Left cardiac atrium (tissue), 4 donors: ENCODE measurements at places on chromosomes 1 and 21.

DNA sequence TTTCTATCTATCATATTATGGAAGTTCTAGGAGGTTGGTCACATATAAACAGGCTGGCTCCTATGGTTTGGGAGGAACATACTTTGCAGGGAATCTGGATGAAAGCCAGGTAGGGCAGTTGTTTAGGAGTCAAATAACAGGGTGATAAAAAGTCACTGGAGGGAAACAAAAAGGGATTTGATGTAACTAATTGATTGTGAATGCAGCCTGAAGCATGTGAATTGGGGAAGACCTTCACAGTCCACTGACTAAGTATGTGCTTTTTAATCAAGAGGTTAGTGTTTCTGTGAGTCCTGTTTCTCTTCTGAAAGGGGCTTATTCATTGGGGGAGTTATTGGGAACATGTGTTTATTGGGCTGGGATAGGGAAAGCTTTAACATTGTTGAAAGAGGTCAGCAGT lies 41.3 kb downstream of the HMCN1 start:
- DNase-seq = no peak

DNA sequence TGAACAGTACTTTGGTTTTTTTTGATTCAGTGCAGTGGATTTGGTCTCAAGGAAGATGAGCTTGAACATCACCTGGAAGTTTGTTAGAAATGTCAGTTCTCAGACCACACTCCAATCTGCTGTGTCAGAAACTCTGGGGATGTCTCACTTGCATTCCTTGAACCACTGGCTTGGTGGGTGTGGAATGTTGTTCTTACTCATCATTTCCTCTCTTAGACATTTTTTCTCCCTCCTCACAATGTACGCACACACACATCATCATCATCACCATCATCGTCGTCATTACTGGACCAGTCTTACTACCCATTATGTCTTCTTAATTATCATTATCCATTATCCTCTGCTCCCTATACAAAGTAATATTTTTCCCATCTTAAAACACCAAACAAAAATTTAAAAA lies 91.9 kb upstream of the KCNK2 start:
- DNase-seq = no peak

- DNase-seq = peak; percentile 68
Observed at GRCh38 chr1:30757352-30758120, at the start of gene LAPTM5. Gene LAPTM5, minus strand, starts transcription at chr1:30757774. Its CDS starts 29 bp downstream, at chr1:30757745.

DNA sequence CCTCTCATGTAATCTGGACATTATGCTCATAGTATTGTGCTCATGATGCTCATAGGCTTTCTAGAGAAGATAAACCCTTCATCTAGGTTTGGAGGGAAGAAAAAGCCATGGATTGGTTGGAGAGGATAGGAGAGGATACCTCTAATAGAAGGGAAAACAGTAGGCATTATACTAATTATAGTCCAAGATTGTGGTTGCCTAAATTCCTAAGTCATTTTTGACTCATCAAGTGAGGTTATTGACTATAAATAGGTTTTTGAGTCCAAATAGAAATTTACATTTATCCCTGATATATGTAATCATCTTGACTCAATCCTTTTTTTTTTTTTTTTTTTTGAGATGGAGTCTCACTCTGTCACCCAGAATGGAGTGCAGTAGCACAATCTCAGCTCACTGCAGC lies 5.0 kb downstream of the SYT11 start:
- no peak for DNase-seq

- no peak for DNase-seq
Observed at GRCh38 chr1:200628223-200628881, 7.8 kb upstream of the KIF14 start.

GRCh38 chr1:5424802-5425703 lies 567.2 kb downstream of the NPHP4 start:
- DNase-seq = no peak

- no peak for DNase-seq
Observed at GRCh38 chr1:85571828-85572227, 8.7 kb upstream of the CCN1 start.

DNA sequence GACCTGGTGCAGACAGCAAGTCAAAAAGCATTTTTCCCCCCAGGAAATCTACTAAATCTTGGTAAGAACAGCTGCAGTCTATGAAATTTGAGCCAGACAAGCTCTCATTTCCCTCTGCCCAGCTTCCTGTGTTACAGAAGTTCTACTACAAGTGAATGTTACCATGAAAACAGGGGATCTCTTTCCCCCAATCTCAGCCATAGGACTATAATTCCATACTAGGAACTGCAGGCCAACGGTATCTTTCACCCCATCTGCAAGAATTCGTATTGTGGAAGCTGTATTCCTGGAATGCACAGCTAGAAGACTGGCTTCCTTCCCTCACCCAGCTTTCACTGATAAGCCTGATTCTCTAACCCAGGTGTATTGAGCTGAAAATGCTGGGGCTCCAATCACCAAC lies 1655.4 kb downstream of the BRINP3 start:
- DNase-seq = no peak

DNA sequence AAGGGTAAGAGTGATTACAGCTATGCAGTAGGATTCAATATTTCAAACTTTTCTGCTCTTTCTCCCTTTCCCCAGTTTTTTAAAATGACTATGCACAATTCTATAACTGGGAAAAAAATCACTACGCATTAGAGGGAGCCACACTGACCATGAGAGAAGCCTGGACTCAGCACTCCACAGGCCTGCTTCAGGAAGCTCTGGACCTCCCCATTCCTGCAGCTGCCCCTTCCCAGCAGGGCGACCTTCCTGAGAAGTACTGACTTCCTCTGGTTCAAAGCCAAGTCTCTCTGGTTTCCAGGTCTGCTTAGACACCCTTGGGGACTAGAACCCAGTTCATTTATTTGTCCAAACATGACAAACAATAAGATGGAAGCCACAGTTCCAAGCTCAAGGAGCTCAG lies 42.0 kb upstream of the CLSTN1 start:
- DNase-seq = no peak

DNA sequence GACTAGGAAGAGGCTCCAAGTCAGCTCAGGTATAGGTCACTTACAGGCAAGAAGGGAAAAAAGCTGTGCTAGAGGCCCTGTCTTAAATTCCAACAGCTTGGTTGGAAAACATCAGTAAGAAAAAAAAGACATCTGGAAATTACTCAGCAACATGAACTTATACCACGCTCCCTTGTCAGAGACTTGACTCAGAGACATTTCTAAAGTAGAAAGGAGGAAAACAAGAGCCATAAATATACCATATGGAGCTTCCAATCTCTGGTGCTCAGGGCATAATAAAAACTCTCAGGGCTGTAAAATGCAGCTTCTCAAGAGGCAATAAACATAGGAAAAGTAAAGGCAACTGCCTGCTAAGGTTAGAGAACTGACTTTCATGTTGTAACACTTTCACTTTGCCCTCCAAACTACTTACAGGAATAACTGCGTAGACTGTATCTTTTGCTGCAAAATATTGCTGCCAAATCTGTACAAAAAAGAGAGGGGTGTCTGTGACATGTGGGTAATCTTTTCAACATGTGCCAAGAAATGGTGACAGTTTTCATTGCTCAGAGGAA lies 14.7 kb downstream of the ATPAF1 start:
- no peak for DNase-seq

- peak; percentile 56 for DNase-seq
Observed at GRCh38 chr1:2132222-2133038, 62.1 kb downstream of the FAAP20 start.

- no peak for DNase-seq
Observed at GRCh38 chr1:194723067-194723466, 1536.7 kb upstream of the B3GALT2 start.

- no peak for DNase-seq
Observed at GRCh38 chr1:157505481-157506272, 46.6 kb downstream of the FCRL5 start.

- no peak for DNase-seq
Observed at GRCh38 chr1:150695561-150695960, 1.4 kb downstream of the GOLPH3L start.

DNA sequence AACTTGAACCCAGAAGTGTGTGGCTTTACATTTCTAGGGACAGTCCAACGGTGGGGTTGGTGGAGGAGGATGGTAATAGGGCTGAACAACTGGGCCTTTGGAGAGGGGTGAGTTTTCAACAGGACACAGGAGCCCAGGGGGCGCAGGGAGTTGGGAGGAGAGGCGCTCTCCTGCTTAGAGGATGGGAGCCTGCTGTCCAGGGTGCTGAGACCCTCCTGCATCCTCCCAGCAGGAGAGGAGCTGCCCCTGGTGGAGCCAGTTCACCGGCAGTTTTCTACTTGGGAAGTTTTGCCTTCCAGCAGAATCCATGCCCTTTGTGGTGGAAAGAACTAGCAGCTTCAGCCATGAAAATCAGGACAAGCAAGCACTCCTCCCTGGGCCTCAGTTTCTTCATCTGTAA lies 8.6 kb downstream of the KCNC4 start:
- no peak for DNase-seq

- DNase-seq = no peak
Observed at GRCh38 chr1:213956295-213956770, 31.4 kb upstream of the PROX1 start.

DNA sequence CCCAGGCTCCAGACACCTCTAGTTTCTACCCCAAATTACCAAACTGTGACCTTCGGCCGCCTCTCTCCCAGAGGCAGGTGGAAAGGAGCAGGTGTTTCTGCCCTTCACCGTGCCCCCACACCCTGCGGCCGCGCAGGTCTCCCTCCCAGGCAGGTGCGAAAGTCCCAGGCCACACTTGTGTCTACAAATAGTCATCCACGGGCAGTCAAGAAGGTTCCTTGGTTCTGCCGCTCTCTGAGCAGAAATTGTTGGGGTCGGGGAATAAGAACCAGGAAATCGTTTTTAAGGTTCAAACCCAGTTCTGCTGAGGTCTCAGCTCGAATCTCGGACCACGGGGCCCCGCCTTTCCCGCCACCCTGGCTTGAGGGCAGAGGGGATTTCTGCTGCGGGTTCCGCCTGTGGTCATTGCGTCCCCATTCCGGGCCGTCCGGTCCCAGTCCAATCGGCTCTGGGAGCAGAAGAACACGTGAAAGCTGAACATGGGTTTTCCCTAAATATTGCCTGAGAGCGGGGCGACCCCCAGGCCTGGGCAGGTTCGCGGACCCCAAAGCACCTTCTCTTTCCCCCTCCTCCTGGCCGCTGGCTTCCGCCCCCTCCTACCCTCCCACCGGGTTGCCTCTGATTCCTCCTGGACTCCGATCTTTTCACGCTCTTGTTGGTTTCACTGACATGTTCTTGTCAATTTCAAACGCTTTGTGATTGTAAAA lies 1.2 kb upstream of the ATF3 start:
- DNase-seq = peak; percentile 33

- DNase-seq = no peak
Observed at GRCh38 chr1:165075725-165076370, 280.7 kb downstream of the LMX1A start.

DNA sequence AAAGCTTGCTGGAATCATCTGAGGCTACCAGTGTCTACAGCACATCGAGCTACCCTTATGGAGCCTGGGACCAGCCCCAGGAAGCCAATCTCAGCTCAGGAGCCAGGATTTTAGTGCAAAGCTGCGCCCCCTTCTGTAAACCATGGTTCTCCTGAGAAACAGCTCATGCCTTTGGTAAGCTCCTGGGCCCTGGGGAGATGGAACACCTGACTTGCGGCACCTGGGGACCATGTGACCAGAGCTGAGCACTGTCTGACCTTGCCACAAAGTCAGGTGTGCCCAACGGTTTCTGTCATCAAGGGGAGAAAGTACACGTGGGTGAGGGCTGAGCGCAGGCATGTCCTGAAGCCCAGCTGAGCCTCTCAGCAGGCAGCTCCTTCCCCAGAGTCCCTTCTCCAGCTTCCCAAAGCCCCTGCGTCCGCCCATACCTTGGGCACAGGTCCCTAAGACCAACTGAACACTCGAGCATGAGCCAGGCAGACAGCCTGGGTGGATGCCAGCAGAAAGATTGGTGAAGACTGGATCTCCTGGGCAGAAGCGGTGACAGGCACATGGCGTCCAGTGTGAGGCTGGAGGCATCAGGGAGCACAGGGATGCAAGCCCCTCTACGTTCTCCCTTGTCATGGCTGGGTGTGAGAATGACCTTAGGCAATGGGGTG lies 57.9 kb upstream of the TENT5B start:
- no peak for DNase-seq
